ENCODE measurements at places on chromosomes 6 and 20.

- DNase-seq, result no peak
Measured at GRCh38 chr6:2942914-2943563, 28.3 kb downstream of the SERPINB6 start.

- no peak for DNase-seq
Measured at GRCh38 chr6:49499623-49500022, at the start of gene GLYATL3. Gene GLYATL3, plus strand, starts transcription at chr6:49499923. Its CDS starts 12,068 bp downstream, at chr6:49511991.

GRCh38 chr6:72500669-72501068, 121.2 kb upstream of the KCNQ5 start:
- no peak for DNase-seq

DNA sequence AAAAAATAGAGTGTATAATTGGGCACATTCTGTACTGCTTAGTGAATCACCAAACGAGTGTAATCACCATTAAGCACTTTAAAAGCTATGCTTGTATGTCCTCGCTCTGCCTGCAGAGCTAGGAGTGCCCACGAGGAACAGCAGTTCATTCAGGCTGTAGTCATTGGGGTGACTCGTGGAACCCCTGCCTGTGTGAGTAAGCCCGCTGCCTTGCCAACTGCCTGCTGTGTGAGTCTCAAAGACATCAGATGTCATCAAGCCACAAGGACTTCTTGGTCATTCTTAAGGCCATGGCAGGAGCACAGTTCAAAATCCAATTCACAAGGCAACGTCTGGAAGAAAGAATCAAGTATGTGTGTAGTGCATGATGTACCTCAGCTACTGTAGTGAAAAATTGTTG, 60.4 kb downstream of the FOXO3 start:
- peak; percentile 98 for DNase-seq

- no peak for DNase-seq
Measured at GRCh38 chr6:63947792-63948529, 312.4 kb downstream of the PHF3 start.

GRCh38 chr6:43953794-43954310, 173.4 kb downstream of the MRPL14 start:
- peak; percentile 30 for DNase-seq

GRCh38 chr6:72620871-72621290, 983 bp upstream of the KCNQ5 start:
- DNase-seq, result no peak

GRCh38 chr6:76885861-76886301, 577.4 kb downstream of the HTR1B start:
- DNase-seq, result peak; percentile 83

- DNase-seq, result no peak
Measured at GRCh38 chr6:37947468-37947867, 127.9 kb downstream of the ZFAND3 start.

GRCh38 chr6:4125500-4125899, 9.9 kb downstream of the ECI2 start:
- DNase-seq, result no peak

DNA sequence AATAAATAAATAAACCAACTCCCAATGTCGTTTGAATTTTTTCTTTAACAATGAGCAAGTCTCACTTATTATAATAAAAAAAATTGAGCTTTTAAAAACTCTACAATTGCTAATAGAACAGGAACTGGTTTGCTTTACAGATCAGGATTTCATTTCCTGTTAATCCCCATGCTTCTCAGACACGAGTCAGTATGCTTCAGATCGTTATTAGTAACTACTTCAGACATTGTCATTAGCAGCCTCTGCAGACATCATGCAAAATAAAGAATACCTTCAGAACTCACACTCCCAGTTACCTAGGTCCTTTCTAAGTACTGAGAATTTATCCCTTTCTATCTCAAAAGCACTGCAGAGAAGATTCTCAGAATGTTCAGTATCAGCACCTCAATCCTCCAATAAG, 10.0 kb upstream of the FAM210B start:
- DNase-seq, result peak; percentile 17
